Retinal pigment epithelial cell (primary cell): ENCODE measurements at places on chromosomes 6 and 20.

- no peak for DNase-seq
These were observed 148.4 kb downstream of the EYA2 start for GRCh38 chr20:47043086-47043485.

DNA sequence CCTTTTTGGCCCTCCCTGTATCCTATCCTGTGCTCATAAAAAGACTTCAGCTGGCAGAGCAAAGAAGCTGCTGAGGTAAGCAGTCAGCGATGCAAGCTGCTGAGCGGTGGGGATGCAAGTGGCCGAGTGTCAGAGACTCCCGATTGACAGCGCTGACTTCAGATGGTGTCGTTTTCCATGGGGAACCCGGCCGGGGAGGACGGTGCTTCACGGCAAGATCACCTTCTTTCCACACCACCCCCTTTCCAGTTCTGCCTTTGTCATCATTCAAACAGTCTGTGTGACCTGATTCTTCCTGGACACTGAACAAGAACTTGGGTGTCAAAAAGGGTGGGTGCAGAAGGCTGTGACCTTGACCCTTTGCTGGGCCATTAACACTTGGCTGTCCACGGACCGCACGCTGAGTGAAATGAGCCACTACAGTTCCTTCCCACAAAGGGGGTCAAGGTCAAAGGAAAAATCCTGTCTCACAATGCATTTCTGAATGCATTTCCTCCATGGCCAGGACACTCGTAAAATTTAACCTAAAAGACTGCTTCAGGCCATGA is 52.9 kb upstream of the UNC93A start:
- no peak for DNase-seq

GRCh38 chr6:53273370-53273769 is 75.4 kb downstream of the ELOVL5 start:
- DNase-seq, result no peak

- no peak for DNase-seq
These were observed 3.9 kb downstream of the MAP7 start for GRCh38 chr6:136546331-136546730.

GRCh38 chr6:36563237-36563927 is 16.1 kb upstream of the STK38 start:
- DNase-seq, result no peak

GRCh38 chr6:52640916-52641315 is 30.0 kb upstream of the TMEM14A start:
- no peak for DNase-seq

GRCh38 chr6:286681-287488 is 5.4 kb upstream of the DUSP22 start:
- no peak for DNase-seq

GRCh38 chr6:140208286-140208685 is 833.8 kb upstream of the CITED2 start:
- peak; percentile 94 for DNase-seq

- DNase-seq, result no peak
These were observed 7.2 kb downstream of the SNX21 start for GRCh38 chr20:45840700-45841198.

- DNase-seq, result no peak
These were observed 31.6 kb upstream of the LAMA4 start for GRCh38 chr6:112286010-112286409.

- no peak for DNase-seq
These were observed 277.1 kb downstream of the SYNE1 start for GRCh38 chr6:152360034-152360433.

GRCh38 chr6:35354361-35355135 is 12.2 kb downstream of the PPARD start:
- no peak for DNase-seq

DNA sequence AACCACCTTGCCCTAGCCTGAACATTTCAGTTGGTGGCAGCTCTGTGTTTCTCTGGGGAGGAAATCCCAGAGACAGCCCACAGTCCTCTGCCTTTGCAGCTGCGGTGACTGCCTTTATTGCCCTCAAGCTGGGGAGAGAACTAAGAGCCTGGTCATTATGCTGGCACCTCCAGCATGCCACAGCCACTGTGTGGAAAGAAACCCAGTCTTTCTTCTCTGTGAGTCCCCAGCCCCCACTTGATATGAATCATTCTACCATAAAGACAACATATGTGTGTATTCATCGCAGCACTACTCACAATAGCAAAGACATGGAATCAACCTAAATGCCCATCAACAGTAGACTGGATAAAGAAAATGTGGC is 82.3 kb upstream of the RNF217 start:
- DNase-seq, result no peak

DNA sequence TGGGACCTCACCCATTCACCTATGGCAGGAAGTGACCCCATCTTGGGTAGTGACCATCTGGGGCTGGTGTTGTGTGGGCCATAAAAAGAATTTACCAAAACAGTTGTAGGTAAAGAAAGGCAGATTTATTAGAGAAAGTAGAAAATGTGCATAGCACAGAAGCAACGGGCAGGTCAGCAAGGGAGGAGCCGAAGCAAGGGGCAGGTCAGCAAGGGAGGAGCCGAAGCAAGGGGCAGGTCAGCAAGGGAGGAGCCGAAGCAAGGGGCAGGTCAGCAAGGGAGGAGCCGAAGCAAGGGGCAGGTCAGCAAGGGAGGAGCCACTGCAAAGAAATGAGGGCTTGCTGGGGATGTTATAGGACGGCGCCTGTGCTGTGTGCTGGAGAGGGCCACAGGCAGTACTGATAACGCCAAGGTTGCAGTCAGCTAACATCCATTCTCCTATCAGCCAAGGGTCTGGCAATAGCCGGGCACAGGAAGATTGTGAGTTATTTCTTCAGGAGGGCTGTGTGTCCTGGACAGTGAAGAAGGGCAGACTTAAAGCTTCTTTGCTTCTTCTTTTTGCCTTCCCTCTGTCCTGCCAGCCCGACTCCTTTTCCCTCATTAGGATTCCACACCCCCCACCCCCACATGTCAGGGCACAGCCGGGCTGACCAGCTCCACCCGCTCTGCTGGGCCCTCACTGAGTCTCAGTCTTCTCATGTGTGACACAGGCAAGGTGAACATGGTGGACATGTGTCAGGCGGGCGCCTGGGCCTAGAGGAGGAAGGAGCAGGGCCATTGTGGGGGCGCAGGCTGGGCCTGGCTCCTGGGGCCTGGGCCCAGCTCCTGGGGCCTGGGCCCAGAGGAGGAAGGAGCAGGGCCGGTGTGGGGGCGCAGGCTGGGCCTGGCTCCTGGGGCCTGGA is 31.6 kb upstream of the CHRNA4 start:
- no peak for DNase-seq

GRCh38 chr20:4154958-4155411 is 139.6 kb upstream of the RNF24 start:
- no peak for DNase-seq

DNA sequence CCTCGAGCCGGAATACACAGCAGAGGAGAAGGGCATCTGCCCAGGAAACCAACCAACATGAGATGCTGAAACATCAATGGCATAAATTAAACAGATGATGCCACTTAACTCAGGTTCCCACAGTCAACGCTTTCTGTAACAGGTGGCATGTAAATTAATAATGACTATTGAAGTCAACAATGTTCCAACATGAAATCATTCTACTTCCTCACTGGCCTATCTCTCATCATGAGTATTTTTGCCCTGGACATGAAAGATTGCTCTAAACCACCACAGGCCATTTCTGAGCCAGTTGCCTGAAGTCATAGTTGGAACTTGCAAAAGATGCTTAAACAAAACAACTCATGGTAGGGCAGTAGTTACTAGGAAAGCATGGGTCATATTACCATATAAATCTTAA is 397.9 kb upstream of the JARID2 start:
- DNase-seq, result no peak

DNA sequence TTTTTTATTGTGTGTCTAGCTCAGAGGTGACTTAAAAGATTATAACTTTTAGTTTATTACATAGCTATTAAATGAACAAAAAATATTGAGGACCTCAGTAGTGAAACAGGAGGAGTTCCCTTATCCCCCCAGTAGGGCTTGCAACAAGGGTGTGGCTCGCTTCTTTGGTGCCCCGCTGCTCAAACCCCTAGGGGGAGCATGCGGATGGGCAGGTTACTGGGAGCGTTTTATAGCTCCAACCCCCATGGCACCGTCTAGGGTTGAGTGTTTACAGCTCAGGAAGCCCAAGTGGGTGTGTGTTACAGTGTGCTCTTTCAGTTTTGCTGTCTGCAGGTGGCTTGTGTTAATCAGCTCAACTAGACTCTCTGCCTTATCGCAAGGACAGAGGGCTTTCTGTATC is 1513.7 kb downstream of the GRIK2 start:
- DNase-seq, result no peak

- no peak for DNase-seq
These were observed 31.9 kb upstream of the RPN2 start for GRCh38 chr20:37147250-37147649.

DNA sequence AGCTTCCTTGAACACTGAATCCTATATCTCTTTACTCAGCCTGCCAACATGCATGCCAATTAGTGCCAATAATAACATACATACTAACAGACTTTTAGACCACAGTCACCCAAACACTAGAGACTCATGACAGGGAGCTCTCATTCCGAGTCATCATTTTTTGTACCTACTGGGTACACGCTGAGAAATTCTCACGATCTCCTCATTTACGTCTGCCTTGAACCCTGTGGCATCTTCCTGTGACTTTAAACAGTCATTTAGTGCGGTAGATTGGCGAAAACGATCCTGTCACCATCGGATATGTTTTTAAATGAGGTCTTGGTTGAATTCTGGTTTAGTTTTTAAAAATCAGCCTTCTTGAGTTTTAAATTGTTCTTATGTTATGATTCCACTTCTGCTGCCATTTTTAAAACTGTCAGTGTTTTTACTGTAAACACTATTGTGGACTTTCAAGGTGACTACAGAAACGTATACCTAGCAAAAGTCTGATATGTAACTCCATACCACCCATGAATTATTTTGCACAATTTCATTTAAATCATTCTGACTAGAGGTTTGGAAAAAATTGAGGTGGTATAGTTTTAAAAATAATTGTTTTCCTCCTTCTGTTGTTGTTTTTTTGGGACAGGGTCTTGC is 275.4 kb downstream of the TSHZ2 start:
- DNase-seq, result no peak

DNA sequence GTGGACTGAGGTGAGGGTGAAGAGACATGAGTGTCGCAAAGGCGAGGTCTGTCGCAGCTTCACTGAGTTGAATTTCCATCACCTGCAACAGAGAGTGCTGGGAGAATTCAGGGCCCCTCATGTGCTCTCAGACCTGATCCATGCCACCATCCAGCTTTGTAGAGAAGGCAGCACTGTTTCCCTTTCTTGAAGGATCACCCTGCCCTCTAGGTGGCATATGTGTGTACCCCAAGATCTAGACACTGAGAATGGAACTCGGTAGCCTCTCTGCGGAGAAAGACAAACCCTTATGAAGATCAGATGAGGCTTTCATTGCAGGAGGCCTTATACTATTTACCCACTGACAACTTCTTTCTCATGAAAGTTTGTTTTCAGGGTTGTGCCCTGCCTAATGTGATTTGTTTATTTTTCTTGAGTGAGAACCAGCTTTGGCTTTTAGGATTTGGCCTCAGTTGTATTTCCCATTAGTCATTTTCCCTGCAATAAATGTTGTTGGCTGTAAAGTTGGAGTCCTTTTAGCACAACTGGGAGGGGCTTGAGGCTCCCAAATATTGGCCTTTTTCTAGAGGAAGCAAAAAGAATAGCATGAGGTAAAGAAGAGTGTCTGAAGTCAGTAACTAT is 811.3 kb downstream of the DHX35 start:
- no peak for DNase-seq

GRCh38 chr6:96834070-96834469 is 3.2 kb downstream of the GPR63 start:
- DNase-seq, result no peak
